ENCODE measurements at places on chromosomes 12 and 14. TPM values are rescaled to one million over a fixed set of nuclear protein-coding genes. Genes with fewer than 3 reads are reported as not detected.

The ACYP1 gene
- total RNA-seq: 13.8 TPM

The DNAH10 gene
- 1.3 TPM for total RNA-seq

The MYBPC1 gene
- total RNA-seq: 337 TPM

The ZNF140 gene
- 23.3 TPM for total RNA-seq
